ENCODE measurements at places on chromosomes 13 and 19.

DNA sequence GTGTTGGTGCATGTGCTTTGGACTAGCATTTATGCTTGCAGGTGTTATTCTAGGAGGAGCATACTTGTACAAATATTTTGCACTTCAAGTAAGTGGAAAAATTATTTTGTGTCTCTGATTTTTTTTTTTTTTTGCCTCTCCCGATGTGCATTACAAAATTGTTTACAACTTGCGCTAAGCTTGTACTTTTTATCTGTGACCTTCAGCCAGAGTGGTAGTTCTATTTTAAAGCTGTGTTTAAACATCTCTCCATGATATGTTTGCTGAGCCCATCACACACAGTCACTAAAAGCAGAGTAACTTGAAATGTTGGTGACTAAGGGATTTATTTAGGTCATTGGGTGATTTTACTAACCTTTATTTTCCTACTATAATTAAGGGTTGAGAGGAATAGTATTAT is 20.8 kb downstream of the ITM2B start:
- DNase-seq = no peak

GRCh38 chr19:1070931-1071791 is 4.2 kb downstream of the ARHGAP45 start:
- peak; percentile 59 for DNase-seq

GRCh38 chr13:103517066-103517767 is 451.0 kb upstream of the SLC10A2 start:
- no peak for DNase-seq

- no peak for DNase-seq
These were observed 7.3 kb upstream of the RANBP3 start for GRCh38 chr19:5985098-5985783.

- no peak for DNase-seq
These were observed 44.5 kb upstream of the MIR17HG start for GRCh38 chr13:91303031-91303430.

DNA sequence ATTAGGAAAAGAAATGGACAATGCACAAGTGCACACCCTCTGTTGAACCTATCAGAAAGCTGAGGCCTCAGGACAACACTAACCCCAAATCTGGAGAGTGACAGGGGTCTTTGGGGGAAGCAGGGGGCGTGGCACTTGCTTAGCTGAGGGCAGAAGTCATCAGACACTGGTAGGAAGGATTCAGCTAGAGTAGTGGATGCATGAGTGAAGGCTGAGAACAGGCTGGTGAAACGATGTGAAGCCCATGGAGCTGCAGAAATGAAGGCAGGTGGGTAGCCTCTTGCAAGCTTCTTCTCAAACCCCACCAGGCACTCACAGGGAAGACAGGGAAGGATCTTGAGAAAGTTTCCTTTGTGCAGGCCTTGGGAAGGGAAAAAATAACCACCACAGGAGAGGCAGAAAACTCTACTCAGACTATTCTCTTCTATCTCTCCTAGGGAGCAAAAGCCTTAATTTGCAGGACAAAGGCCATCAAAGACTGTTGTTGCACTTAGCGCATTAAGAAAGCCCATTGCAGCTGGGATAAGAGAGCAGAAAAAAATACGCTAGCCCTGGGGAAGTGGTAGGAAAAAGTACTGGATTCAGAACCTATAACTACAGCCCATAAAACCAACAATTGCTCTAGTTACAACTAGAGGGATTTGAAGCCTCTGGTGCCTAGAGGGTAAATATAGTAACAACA is 193.3 kb upstream of the ZNF536 start:
- DNase-seq = no peak

Measured in DMS53 (cell line).